Calu3 (cell line): ENCODE measurements at places on chromosomes 2 and 18. TPM values are rescaled to one million over a fixed set of nuclear protein-coding genes. Genes with fewer than 3 reads are reported as not detected.

GRCh38 chr18:56257205-56257604, 381.2 kb downstream of the TXNL1 start:
- no peaks in the 10 kb centered on the region for H3K36me3 ChIP-seq
- no peak overlapping the region for H3K27ac ChIP-seq
- peaks cover 8% of the 10 kb centered on the region for H3K4me1 ChIP-seq
- DNase-seq, result no peak
- H3K4me3 ChIP-seq, result no peak overlapping the region

DNA sequence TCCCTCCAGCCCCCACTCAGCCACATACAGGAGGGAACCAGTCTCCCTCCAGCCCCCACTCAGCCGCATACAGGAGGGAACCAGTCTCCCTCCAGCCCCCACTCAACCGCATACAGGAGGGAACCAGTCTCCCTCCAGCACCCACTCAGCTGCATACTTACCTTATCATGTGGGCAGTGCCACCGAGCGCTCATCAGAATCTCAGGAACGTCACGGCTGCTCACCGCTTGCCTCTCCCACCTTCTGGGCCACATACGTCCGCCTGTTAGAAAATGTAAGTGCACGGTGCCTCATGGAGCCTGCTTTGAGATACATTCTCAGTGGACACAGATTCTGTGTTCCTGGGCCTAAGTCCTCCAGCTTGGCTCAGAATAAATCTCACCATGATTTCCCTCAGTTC, 124.8 kb downstream of the PXDN start:
- no peaks in the 10 kb centered on the region for H3K4me1 ChIP-seq
- DNase-seq, result no peak
- H3K27ac ChIP-seq, result no peak overlapping the region
- no peak overlapping the region for H3K4me3 ChIP-seq

DNA sequence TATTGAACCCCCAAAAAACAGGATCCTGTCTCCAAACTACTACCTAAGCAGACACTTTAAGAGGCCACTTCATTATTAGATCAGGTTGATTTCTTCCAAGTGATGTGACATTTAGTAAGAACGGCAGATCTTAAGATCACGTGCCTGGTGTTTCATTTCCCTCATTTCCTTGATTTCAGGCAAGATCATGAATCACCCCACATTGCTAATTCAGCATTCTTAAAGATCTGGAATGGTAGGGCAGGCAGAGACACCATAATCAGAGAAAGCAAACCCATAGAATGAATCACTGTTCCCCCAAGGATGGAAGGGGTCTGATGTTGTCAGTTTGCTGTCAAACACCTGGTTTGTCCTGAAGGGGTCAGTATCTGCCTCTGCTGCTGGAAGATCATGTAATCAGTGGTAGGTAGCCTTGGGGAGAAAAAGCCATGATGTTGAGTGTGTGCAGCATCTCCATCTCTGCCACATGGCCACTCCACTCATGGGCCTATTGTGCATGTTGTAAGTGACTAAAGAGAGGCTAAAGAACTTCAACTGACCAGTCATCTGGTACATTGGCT, 133.9 kb downstream of the ARHGAP15 start:
- DNase-seq, result peak; percentile 1
- no peak overlapping the region for H3K4me3 ChIP-seq
- no peaks in the 10 kb centered on the region for H3K27me3 ChIP-seq
- H3K4me1 ChIP-seq, result no peaks in the 10 kb centered on the region
- no peak overlapping the region for H3K27ac ChIP-seq
- no peaks in the 10 kb centered on the region for H3K36me3 ChIP-seq

DNA sequence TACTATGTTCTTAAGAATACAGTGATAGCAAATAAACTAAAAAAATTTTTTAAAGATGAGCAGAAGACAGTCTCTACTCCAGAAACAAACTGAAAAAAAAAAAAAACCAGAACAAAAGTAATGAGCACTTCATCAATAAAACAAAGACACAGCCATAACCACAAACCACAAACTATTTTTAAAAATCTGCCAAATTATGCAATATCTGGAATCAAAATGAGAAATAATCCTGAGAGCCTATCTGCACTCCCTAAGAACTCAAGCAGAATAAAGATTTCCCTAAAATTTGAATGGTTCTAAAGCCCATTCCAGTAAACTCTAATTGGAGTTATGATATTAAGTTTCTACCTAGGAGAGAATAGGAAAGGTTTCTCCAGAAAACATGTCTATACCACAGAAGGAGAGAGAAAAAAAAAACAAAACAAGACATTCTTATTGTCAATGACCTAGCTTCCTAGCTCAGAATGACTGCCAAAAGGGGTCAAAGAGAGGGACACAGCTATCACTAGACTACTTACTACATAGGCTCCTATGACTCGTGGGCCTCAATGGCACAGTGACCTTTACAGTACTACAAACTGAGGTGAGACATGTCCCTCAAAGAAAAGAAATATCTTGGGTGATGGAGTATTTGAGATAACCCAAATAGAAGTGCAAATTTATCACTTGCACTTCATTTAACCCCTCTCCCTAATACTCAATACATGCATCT, 262.8 kb downstream of the ZEB2 start:
- no peaks in the 10 kb centered on the region for H3K27me3 ChIP-seq
- H3K4me3 ChIP-seq, result no peak overlapping the region
- no peak overlapping the region for H3K27ac ChIP-seq
- H3K36me3 ChIP-seq, result no peaks in the 10 kb centered on the region

- no peaks in the 10 kb centered on the region for H3K4me1 ChIP-seq
- DNase-seq, result no peak
- peaks cover 14% of the 10 kb centered on the region for H3K36me3 ChIP-seq
- H3K4me3 ChIP-seq, result no peak overlapping the region
Measured at GRCh38 chr2:241110089-241110606, 8.1 kb upstream of the MTERF4 start.

- no peaks in the 10 kb centered on the region for H3K27me3 ChIP-seq
- peaks cover 4% of the 10 kb centered on the region for H3K36me3 ChIP-seq
- DNase-seq, result no peak
- H3K4me1 ChIP-seq, result no peaks in the 10 kb centered on the region
Measured at GRCh38 chr2:145563741-145564615, 1044.1 kb upstream of the ZEB2 start.

DNA sequence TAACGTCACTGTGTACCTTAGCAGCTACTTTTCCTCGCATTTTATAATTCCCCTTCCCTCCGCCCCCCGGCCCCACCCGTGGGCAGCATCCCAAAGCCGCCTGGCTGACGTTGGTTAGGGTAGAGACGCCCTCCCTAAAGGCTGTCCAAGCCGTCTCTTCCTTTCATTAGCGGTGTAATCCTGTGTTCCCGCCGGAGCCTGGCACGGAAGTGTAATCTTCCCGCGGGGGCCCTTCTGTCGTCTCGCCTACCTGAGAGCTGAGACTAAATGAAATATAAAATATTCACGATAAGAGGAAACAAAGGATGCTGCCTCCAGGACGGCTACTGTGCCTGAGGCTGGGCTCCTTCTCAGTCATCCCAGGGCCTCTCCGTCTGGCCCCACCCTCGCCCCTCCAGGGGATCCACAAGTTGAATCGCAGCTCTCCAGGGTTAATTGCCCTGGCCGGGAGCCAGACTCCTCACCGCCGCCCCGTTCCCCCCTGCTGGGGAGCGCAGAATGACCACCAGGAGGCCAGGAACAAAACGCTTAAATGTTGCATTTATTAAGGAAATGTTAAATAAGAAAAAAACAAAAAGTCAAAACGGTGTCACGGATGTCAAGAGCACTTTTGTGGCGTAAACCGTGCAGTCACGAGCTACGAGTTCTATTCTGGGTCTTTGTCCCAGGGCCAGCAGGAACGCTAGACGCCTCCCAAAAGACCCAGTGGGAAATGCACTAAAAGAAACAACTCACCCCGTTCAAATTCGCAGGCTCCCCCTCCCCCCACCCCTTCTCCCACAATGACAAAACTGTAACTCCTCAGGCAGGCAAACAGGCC, 1.5 kb downstream of the RPRM start:
- H3K4me3 ChIP-seq, result no peak overlapping the region
- H3K27ac ChIP-seq, result no peak overlapping the region
- peaks cover 13% of the 10 kb centered on the region for H3K36me3 ChIP-seq
- H3K27me3 ChIP-seq, result no peaks in the 10 kb centered on the region

DNA sequence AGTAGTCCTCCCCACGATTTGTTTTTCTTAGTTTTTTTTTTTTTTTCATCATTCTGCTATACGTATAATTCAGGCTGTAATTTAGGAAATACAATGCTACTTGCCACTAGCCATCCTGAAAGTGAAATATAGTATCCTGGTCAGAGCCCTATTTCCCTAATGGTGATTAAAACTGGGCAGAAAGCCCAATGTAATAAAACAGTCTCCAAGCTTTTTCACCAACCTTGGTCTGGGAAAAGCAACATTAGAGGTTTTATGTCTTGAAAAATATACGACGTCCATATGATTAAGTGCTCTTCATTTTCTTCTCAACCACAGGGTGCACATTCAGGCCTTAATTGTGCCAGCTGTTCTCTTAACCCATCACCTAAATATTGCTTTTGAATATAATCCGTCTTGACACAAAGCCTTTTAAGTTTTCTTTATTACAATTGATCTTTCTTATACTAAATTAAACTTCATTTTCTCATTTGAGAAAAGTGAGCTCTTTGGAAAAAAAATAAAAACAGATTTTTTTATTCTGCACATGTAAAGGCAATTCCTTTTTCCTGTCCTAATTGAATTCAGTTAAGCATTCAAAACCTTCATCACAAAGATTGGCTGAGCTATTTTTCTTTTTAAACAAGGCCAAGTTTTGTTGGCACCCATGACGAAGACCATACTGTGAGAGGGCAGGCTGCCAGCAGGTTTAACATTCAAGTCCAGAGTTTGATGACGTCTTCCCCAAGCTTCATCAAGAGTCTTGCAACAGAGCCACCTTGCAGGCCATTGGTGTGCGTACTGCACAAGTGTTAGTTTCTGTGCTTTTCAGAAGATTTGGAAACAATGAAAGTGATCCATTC, 52.7 kb downstream of the MAP2 start:
- DNase-seq, result no peak
- H3K27me3 ChIP-seq, result no peaks in the 10 kb centered on the region
- H3K36me3 ChIP-seq, result no peaks in the 10 kb centered on the region
- no peak overlapping the region for H3K4me3 ChIP-seq
- H3K4me1 ChIP-seq, result peaks cover 12% of the 10 kb centered on the region

GRCh38 chr18:60503199-60503598, 130.6 kb upstream of the MC4R start:
- no peak for DNase-seq
- no peaks in the 10 kb centered on the region for H3K36me3 ChIP-seq
- H3K27me3 ChIP-seq, result no peaks in the 10 kb centered on the region
- H3K4me1 ChIP-seq, result peaks cover 12% of the 10 kb centered on the region
- no peak overlapping the region for H3K27ac ChIP-seq
- no peak overlapping the region for H3K4me3 ChIP-seq

- no peak overlapping the region for H3K27ac ChIP-seq
- no peaks in the 10 kb centered on the region for H3K36me3 ChIP-seq
- H3K27me3 ChIP-seq, result no peaks in the 10 kb centered on the region
- peaks cover 29% of the 10 kb centered on the region for H3K4me1 ChIP-seq
- no peak for DNase-seq
Measured at GRCh38 chr2:133422931-133423351, 145.3 kb downstream of the NCKAP5 start.

DNA sequence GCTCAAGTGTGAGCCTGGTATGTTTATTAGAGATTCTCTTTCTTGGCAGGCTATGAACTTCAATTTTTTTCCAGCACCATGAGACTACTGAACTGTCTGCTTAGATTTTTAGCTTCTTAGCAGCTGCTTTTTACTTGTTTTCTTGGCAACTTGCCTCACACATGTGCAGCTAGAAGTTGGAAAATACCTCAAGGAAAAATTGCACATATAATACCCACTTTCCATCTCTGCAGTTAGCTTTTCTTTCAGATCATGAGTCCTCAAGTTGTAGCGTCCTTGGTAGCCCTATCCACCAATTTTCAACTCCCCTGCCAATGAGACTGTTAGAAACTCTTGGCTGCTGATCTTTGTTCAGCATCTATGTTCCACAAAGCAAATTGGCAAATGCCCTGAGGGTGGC, 302.1 kb downstream of the HRH4 start:
- H3K4me1 ChIP-seq, result no peaks in the 10 kb centered on the region
- H3K27ac ChIP-seq, result no peak overlapping the region
- DNase-seq, result no peak
- H3K27me3 ChIP-seq, result peaks cover 35% of the 10 kb centered on the region
- no peaks in the 10 kb centered on the region for H3K36me3 ChIP-seq

DNA sequence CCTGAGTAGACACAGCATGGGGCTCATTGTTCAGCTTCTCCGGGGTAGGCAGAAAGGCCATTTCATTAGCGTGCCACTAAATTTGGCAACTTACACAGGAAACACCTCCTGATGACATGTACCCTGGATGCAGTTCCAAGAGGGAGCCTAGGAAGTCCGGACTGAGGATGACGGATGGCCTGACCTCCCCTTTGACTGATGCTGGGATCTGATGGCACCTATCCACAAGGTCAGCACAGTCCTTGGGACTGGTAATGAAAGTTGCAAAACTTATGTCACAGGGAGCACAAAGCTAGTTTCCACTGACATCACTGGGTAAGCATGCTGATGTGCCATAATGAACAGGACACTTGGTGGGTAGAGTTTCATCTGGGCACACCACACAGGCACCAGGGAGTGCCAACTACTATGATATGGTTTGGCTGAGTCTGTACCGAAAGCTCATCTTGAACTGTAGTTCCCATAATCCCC, 126.7 kb upstream of the ARL4C start:
- H3K4me1 ChIP-seq, result no peaks in the 10 kb centered on the region
- H3K27me3 ChIP-seq, result peaks cover 80% of the 10 kb centered on the region
- no peaks in the 10 kb centered on the region for H3K36me3 ChIP-seq

- H3K4me1 ChIP-seq, result peaks cover 30% of the 10 kb centered on the region
- H3K36me3 ChIP-seq, result no peaks in the 10 kb centered on the region
- H3K4me3 ChIP-seq, result no peak overlapping the region
- peak; percentile 34 for DNase-seq
Measured at GRCh38 chr2:16125614-16126516, 185.5 kb downstream of the MYCN start.

Gene TEKT4
- 0.24 TPM in 1 of 2 replicates, not detected in the other for total RNA-seq

Gene METTL4
- total RNA-seq, result 17.2 and 20.3 TPM in 2 replicates

Gene FAM237A
- total RNA-seq, result not detected in 2 replicates

Gene IHH
- 9.0 and 15.8 TPM in 2 replicates for total RNA-seq

Gene DSG4
- not detected in 2 replicates for total RNA-seq

Gene MYO7B
- 0.05 and 0.39 TPM in 2 replicates for total RNA-seq

Gene TACR1
- not detected in 2 replicates for total RNA-seq

Gene RNF152
- 1.0 TPM in 2 replicates for total RNA-seq

Gene CKAP2L
- total RNA-seq, result 27.4 and 42.5 TPM in 2 replicates

Gene C2orf81
- 4.0 and 5.7 TPM in 2 replicates for total RNA-seq
